ENCODE measurements at places on chromosomes 3 and 15.

GRCh38 chr15:57567891-57568290, 23.8 kb upstream of the MYZAP start:
- DNase-seq, result no peak

- no peak for DNase-seq
Measured at GRCh38 chr3:36697229-36698001, 66.9 kb downstream of the DCLK3 start.

DNA sequence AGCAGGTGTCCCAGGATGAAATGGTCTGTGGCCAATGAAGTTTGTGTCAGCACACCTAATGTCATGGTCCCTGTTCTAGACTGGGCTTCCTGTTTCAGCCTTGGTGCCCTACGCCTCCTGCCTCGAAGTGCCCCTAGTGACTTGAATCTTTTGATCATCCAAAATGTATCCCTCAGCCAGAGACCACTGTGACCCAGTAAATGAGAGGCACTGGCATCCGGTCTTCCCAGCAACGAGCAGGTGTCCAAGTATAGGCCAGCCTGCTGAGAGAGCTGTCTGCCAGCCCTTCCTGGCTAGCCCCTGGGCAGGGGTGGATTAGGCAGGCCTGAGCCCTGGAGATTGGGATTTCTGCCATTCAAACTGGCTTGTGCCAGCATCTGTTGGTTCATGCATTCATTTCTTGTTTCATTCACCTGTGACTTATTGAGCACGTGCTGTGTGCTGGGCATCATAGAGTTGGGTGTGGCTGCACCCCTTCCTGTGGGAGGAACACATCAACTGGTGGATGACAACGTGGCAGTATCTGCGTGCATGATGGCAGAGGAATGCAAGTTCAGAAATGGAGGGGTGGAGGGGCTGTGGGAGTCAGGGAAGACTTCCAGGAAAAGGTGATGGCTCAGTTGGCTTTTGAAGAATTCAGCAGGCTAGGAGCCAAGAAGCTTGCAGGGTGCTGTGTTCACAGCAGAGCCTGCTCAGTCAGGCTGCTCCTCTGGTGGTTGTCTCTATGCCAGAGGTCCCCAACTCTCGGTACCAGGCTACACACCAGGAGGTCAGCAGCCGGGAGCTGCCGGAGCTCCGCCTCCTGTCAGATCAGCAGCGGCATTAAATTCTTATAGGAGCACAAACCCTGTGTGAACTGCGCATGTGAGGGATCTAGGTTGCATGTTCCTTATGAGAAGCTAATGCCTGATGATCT, 21.6 kb downstream of the ESYT3 start:
- DNase-seq, result no peak

DNA sequence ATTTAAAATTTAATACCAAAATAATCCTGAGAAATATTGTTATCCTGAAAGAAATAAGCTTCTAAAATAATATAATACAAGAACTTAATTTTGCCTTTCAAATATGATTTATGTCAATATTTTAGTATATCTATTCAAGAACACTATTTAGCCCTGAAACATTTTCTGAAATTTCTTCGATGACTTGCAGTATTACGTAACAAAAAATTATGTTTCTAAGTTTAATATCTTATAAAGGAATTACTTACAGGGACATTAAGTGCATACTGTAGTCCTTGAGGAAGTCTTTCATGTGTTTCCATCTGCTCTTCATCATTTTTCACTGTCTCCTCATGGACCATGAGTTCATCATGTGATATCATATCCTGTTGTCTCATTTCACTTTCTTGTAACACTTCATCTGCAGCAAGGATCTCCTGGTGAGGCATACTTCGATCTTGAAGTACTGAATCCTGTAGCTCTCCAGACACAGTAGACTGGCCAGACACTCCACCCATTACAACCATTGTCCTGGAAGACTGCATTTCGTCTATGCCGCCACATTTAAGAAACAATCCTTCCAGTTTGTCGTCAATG, 62.0 kb downstream of the ZNF148 start:
- DNase-seq, result no peak

GRCh38 chr3:50592568-50592967, 19.0 kb downstream of the CISH start:
- no peak for DNase-seq

DNA sequence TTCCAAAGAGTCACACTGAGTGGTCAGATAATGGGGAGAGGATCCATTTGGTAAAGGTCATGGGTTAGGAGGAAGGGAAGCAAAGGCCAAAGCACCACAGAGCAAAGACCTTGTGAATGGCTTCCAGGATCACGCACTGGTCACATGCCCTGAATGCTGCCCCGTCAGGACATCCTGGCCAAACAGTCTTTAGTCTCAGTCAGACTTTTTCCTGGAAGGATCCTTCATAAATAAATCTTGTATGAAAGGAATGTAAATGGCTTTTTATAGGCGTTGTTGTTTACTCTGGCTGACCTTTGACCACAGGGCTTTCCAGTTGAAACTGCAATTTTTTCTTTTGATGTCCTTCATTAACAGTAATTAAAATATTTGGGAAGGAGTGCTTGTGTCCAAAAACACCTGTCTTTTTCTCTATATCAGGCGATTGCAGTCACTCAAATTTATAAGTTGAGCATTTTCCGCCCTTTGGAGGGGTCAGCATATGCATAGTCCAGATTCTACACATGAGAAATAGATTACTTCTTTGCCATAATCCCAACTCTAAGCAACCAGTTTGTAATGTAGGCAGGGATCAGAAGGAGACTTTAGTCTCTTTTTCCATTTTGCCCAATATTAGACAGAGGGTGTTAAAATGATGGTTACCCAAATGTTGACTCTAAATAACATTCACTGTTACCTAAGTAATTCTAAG, 48.4 kb downstream of the CHAC1 start:
- DNase-seq, result no peak

- DNase-seq, result no peak
Measured at GRCh38 chr3:96202181-96202580, 612.2 kb upstream of the EPHA6 start.

DNA sequence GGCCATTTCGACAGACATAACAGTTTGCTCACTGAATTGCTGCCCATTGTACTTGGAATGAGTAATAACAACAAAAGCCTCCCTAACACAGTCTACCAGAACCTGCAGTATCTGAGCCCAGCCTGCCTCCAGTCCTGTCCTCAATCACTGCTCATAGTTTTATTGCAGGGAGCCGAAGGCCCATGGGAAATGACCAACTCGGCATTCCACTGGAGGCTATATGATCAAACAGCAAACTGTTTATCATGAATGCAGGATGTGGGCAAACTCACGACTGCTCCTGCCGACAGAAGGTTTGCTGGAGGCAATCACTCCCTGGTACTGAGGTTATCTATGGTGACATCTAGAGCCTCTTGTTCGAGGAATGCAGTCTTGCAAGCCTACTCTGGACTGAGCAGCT, 46.3 kb downstream of the LSM3 start:
- no peak for DNase-seq

Measured in stimulated activated CD8-positive, alpha-beta memory T cell treated with anti-CD3 and anti-CD28 coated beads, Interleukin-4, amount 100 ng/mL, for 1 hour (primary cell).